ENCODE measurements at places on chromosomes 3 and 15.
A peak's percentile ranks its signal among the peaks of the same experiment; 100 is the strongest.

DNA sequence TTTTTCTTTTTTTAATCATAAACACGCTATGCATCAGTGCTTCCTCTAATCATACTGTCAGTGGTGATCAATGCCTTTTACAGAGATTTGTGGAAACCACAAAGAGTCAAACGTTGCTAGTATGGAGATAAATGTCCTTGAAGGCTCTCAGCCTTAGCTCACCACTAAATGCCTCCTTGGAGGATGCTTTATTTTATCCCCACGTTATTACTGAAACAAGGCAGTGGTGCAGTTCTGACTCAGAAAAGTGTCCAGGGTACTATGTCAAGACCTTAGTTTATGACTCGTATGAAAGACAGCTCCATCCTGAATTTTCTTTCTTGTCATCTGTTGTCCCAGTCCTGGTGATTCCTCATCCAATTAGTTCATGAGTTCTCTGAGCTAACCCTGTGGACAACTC, 1146.7 kb downstream of the IGSF11 start:
- no peak for DNase-seq

DNA sequence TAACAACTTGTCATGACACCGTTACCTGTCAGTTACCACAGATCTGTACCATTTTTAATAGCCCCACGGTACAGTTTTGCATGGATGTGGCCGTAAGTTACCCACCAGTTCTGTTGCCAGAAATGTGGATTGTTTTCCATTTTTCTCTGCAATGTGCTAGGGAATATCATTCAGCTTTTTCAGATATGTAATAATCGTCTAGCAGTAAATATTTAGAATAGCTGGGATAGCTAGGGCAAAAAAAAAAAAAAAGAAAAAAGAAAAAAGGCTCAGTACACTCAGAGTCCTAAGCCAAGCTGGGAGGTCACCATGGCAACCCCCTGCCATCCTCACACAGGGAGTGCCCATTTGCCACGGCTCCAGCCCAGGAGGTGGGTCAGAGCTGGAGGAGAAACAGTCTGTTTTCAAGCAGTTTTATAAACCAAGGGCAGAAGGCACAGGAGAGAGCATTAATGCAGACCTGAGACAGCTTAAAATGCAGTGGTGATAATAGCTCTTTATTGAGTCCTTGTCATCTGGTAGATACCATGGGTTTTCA, 25.2 kb downstream of the PAQR5 start:
- no peak for DNase-seq

GRCh38 chr3:161409069-161409468, 37.8 kb upstream of the SPTSSB start:
- DNase-seq, result peak; percentile 21

DNA sequence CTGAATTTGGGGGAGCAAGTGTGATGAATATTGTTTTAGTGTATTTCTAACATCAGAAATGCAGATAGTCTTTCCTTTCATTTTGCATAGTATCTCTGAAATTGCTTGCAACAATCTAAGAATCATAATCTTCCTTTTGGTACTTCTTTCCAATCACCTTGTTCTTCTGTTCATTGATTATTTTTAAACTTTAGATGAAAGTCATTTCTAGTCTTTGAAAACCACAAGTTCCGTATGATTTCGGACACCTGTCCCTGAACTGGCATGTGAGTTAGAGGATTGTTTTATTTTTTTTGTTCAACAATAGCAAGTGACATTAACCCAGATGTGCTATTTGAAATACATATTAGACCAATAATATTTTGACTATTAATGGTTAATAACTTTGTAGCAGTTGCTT, 329.7 kb downstream of the UNC13C start:
- no peak for DNase-seq

DNA sequence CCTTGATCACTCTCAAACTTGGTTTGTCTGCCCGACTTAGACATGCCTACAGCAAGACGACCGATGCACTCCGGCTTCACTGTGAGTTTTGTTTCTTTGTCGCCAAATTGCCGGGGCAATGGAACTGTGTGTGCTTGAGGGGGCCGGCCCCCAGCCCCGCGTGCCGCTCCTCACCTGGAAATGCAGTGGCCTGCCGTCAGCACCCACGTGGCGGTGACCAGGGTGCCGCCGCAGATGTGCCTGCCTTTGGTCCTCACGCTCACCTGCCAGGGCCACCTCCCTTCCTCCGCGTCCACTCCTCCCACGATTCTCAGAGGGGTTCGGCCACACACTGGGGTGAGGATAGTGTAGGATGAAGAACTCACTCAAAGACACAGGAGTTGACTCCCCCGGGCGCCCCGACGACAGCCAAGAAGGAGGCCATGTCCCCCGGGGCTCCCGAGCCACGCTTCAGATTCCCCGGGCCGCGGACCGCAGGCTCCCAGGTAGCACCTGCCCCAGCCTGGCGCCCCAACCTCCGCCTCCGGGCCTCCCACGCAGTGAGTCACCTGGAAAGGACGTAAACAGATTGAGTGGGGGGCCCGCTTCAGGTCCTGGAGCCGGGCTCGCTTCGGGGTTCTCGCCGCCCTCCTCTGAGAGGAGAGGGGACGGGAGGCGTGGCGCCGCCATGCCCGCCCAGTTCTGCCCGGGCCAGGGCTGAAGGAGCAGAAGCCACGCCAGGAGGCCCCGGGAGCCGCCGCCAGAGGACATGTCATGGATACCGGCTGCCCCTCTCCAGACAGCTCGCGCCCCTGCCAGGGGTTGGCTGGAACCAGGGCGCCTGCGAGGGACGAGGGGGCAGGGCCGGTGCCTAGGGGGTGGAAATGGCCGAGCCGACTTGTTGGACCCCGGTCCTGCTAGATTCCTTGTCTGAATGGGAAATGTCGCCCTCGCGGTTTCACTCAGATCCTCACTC, 29.6 kb downstream of the MYL3 start:
- no peak for DNase-seq

DNA sequence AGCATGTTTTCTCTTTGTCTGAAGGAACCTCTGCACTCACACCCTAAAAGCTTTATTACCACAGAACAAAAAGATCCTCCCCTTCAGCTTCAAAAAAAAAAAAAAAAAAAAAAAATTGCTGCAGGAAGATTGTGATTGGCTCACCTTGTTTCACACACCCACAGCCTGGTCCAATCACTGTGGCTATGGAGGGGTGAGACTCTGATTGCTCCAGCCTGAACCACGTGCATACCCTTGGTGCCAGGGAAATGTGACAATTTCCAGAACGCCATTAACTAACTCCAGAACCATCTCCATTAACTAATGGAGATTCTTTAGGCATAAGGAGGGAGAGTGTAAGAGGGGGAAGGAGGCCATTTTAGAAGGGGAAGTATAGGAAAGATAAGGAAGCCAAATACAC, 106.5 kb upstream of the CRBN start:
- DNase-seq, result no peak

DNA sequence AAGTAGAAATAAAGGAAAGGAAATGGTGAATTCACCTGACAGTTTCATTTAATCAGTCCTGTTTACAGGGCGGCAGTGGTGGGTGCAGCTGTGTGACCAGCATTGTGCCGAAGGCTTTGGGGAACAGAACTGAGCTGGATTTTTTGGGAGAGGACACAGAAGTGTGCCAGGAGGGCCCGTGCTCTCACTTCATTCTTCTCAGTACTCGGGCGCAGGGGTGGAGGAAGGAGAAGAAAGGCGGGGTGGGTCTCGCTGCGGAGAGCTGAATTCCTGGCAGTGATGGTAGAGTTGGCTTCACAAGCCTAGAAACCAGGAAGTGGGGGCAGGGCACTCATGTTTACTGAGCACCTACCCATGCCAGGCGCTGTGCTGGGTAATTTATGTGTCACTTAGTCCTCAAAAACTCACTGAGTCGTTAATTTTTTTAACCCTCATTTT, 64.6 kb downstream of the CRTC3 start:
- peak; percentile 80 for DNase-seq

DNA sequence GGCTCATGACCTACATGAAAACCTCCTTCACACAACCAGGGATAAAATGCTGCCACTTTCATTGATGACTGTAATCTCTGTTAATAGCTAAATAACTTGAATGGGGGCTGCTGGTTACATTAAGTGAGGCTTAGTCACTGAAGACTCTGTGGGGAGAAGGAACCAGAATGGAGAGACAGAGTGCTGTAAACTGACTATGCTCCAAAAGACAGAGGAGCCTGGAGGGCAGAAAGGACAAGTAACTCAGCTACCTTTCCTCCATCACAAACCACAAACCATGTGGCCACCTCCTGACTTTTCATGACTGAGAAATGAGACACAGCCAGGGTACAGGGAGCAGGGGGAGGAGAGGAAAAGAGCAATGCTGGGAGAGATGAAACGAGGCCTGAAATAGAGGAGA, 97.1 kb upstream of the TRIM42 start:
- no peak for DNase-seq

DNA sequence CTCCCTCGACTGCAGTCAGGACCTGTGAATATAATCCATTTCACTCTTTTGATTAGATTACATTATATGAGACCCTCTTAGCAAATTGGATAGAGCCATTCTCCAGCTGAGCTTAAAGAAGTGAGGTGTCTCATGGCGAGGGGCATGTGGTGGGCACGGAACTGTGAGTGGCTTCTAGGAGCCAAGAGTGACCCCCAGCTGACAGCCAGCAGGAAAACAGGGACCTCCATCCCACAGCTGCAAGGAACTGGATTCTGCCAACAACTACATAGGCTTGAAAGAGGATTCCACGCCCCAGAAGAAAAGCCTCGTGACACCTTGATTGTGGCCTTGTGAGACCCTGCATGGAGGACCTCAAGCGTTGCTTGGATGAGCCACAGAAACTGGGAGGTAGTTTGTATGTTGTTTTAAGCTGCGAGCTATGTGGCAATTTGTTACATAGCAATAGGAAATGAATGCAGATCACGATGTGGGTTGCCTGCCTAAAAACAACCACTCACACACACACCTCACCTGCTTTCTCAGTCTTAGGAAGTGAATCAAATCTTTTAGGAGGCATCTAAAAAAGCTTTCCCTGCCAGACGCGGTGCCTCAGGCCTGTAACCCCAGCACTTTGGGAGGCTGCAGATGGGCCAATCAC, 84.2 kb upstream of the BHLHE40 start:
- DNase-seq, result no peak

DNA sequence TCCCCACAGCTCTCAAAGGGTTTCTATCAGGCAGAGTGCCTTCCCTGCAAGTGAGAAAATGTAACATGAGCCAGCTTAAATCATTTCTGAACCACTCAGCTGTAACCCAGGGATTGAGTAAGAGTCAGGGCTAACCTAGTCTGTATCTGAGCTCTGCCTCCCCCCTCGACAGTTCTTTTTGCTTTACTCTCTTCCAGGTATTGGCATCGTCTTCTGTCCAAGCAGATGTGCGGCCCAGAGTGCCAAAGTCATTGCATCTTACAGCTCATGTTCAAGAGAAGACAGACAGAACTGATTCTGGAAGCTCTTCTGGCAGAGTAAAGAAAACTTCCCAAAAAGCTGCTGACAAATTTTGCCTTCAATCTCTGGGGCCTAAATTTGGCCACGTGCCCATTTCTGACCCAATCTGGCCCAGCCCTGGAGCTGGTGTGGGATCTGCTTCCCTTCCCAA, 74.8 kb downstream of the ABHD5 start:
- DNase-seq, result no peak

DNA sequence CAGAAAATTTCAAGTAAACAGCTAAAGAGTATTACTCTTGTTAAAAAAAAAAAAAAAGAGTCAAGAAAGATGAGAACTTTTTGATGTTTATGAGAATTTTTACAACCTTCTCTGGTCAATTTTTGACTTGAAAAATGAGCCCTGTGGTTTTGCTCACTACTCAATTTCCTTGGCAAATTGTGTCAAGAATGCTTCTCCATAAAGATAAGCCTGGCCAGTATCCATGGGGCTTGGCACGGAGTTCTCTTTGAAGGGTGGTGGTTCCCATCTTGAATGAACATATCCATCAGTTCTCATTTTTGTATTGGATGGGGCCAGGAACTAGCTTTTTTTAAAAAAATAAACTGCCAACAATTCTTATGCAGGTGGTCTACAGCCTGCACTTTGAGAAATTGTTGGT, 179.9 kb downstream of the RYR3 start:
- DNase-seq, result no peak

DNA sequence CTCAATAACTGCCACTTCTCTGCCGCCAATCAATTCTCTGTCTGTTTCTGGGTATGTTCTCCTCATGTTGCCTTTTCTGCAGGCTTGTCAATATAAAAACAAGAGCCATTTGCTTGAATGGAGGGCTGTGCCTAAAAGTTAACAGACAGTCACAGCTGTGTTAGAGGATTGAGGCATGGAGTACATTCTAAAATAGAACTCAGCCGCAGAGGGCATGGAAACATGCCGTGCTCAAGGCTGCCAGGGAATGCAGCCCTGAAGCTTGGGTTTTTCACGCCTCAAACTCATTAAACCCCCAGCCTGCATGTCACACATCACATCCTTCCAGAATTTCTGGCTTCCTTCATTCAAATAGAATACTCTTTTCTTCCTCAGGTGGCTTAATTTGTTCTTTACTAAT, 166.6 kb downstream of the TPRG1 start:
- no peak for DNase-seq

DNA sequence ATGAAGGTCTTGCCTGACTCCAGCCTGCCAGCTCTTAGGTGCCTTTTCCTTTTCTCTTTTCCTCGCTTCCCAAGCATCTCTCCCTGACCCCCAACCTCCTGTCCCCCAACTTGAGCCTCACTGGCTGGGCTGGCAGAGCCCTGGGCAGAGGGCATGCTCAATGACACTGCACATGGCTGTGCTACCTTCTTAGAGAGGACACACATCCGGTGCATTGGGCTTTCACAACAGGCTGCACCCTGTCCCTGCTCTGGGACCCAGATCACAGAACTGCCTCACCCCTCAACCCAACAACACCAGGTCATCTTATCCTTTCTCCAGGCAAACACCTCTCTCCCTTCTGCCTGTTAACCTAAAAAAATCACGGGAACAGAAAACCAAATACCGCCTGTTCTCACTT, 7.5 kb upstream of the ANKDD1A start:
- DNase-seq, result no peak

- no peak for DNase-seq
Measured at GRCh38 chr3:197222937-197223370, 75.5 kb downstream of the DLG1 start.

GRCh38 chr3:73055583-73055982, 5.9 kb upstream of the EBLN2 start:
- no peak for DNase-seq

DNA sequence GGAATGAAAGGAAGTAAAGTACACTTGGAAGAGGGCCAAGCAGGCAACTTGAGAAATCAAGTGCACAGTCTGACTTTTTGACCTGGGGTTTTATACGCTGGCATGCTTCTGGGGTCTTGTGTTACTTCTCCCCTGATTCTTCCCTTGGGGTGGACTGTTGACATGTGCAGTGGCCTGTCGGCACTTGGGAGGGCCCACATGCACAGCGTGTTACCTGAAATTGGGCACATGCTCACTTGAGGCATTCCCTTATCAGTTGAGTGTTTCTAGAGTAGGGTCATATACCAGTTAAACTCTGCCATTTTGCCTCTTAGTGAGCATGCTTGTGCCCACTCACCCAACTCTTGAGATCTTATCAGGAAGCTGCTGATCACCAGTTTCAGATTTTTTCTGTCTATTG, 329.1 kb upstream of the SOX2 start:
- DNase-seq, result no peak

All from activated CD4-positive, alpha-beta T cell treated with anti-CD3 and anti-CD28 coated beads, Interleukin-2, amount 50 U/mL, for 1 hour (primary cell).